ENCODE measurements at places on chromosomes 1 and 21.

DNA sequence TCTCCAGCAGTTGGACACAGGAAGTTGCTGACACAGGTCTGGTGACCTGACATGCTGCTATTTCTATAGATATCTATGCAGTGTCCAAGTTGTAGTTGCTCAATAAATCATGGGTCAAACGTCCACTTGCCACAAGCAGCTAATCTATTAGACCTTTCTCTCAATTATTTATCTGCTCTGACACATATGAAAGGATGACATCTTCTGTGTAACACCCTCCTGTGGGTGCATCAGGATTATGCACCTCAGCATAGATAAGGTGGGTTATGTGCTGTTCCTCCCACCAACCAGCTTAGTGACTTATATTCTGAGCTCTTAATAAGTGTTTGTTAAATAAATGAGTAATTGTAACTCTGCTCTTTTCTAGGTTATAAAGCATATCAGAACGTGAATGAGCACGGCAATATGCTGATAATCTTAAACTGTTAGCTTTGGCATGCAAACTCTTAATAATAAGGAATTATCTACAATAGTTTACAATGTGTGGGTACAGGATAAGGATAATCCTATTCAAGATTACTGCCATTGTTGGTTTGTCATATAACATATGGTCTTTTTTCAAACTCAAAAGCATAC, 90.7 kb upstream of the GCLM start:
- DNase-seq, result no peak

- DNase-seq, result no peak
These were observed 328.0 kb downstream of the TGFB2 start for GRCh38 chr1:218673170-218673569.

DNA sequence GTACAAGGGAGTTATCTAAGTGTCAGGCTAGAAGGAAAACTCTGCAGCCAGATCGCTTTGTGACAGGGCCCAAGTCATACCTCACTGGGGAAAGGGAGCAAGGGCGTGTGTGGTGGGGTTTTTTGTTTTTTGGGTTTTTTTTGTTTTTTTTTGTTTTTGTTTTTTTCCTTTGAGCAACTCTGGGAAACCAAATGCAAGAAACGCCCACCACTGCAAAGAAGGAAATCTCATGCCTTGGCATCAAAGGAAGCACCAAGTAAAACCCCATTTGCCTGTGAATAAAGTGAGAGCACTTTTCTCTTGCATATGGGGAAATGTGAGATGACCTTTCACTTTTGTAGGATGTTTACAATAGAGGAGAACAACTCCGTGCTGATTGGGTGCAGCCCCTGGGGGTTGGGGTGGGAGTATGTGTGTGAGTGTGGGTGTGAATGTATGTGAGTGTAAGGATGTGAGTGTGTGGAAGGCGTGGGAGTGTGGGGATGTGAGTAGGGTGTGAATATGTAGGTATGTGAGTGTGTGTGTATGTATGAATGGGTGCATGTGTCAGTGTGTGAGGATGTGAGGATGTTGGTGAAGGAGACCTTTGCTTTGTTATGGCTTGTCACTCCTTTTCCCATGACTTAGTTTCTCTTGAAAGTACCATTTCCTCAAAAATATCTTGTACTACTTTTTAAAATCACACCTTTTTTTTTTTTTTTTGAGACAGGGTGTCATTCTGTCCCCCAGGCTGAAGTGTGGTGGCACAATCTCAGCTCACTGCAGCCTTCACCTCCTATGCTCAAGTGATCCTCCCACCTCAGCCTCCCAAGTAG, 34.6 kb downstream of the IL12RB2 start:
- DNase-seq, result no peak

- DNase-seq, result no peak
These were observed 15.5 kb upstream of the PDC start for GRCh38 chr1:186476264-186477040.

- no peak for DNase-seq
These were observed 22.1 kb downstream of the RIPPLY3 start for GRCh38 chr21:37028570-37028969.

GRCh38 chr1:20194224-20194623, 7.9 kb upstream of the PLA2G2C start:
- no peak for DNase-seq

GRCh38 chr1:5598824-5599395, 393.3 kb downstream of the NPHP4 start:
- DNase-seq, result no peak

GRCh38 chr1:193211539-193211938, 25.1 kb upstream of the B3GALT2 start:
- no peak for DNase-seq

DNA sequence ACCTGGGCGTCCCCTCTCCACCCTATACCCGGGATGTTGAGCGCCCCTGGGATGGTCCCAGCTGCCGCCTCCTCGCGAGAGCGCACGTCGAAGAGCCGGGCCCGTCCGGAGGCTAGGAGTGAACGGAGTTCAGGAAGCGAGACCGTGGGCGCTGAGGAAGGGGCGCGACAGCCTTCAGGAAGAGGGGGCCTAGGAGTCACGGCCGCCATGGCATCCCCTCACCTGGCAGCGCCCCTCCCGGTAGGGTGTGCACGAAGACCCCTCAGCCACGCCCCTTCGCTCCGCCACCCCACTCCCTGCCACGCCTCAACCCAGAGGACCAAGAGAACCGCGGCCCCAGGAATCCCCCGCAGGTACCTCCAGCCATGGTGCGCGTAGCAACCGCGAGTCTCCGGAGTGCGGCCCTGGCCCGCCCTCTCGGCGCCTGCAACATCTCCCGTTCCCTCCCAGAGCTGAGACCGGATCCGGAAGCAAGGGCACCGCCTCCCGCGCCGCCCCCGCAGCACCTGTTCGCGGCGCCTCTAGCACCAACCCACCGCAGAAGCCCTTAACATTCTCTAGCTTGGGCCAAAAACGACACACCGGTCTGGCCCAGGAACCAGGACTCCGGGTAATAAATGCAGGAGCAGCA, at the start of gene TSTD1:
TSTD1 (minus strand) TSS at position 442 of the 631 bp plus-strand sequence; CDS start at position 367, 75 bp downstream.
- DNase-seq, result peak; percentile 49

DNA sequence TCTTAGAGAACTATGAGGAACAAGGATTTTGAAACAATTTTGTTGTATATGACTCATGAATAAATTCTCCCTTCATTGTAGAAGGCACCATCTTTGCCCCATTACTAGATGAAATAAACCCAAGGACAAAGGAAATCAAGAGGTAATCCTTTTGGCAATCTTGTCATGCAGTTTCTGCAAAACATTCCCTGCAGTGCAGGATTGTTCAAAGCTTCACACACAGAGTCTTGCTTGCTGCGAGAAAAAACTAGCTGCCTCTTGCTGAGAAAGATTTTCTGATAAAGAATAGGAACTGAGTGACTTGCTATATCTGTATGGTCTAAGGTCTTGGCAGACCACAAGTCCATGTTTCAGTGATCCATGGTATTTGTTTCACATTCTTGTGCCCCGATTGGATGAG, 657.4 kb upstream of the ADGRL4 start:
- no peak for DNase-seq

DNA sequence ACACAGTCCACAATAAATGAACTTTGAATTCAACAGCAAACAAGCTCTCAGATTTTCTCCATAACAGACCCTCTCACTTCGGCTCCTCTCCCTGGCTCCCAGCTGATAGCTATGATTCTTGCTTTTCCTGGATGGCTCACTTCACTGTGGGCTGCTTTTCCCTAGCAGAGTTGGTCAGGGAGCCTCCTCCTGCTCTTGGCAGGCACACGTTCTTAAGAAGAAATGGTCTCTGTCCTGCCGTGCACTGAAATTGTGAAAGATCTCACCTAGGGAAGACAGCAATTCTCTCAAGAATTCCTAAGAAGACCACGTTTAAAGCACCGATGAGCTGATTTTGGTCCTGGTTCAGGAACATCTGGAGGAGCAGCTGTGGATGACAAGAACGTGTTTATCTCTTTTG, 148.5 kb upstream of the KCNK2 start:
- DNase-seq, result no peak

GRCh38 chr1:248837045-248837780, 811 bp upstream of the ZNF672 start:
- no peak for DNase-seq

- no peak for DNase-seq
These were observed at the start of gene KRTAP12-1 for GRCh38 chr21:44681861-44682579. TSS of gene KRTAP12-1 (minus strand) at chr21:44682163. CDS start at chr21:44682123, 40 bp downstream.

- DNase-seq, result no peak
These were observed 18.8 kb downstream of the RHBG start for GRCh38 chr1:156387870-156388173.

GRCh38 chr21:43864962-43865539, at the start of gene AGPAT3:
TSS of gene AGPAT3 (plus strand) at chr21:43865223. CDS start at chr21:43959682, 94,459 bp downstream.
- no peak for DNase-seq

DNA sequence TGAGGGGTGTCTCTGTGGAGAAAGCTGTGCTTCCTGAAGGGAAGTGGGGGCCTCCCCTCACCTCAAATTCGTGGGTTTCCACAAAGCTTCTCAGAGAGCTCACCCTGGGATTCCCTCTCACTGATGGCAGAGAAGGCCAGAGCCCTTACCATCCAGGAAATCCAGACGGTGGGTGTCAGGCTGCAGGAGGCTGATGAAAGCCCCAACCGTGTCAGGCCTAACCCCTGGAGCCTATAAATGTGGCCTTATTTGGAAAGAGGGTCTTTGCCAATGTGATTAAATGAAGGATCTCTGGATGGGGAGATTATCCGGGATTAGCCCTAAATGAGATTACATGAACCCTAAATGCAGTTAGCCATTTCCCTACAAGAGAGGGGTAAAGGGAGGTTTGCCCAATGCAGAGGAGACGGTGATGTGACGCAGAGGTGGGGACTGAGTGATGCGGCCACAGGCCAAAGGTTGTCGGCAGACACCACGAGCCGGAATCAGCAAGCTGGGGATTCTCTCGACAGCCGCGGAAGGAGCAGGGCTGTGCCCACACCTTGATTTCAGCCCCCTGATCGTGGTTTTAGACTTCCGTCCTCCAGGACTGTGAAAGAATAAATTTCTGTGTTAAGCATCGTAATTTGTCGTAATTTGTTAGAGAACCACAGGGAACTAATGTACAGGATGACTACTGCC, 82.6 kb downstream of the TOMM20 start:
- no peak for DNase-seq

DNA sequence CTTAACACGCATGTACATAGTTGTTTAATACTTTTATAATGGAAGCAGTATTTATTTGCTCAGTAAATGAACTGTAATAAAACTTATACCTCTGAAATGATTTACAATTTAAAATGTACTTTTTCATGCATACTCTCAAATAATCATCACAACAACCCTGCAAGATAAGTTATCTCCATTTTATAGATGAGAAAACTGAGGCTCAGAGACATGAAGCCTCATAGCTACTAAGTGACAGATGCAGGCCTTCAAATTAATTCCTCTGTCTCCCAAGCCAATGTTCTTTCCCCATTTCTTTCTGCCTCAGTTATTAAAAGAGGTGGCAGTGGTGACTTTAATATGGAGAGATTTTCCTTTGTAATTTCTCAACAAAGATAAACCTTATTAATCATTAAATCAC, 19.6 kb upstream of the CLCA1 start:
- DNase-seq, result no peak

- no peak for DNase-seq
These were observed 283.7 kb downstream of the ZNF648 start for GRCh38 chr1:181777812-181778211.

GRCh38 chr1:64042331-64043100, 160.9 kb upstream of the UBE2U start:
- DNase-seq, result no peak

DNA sequence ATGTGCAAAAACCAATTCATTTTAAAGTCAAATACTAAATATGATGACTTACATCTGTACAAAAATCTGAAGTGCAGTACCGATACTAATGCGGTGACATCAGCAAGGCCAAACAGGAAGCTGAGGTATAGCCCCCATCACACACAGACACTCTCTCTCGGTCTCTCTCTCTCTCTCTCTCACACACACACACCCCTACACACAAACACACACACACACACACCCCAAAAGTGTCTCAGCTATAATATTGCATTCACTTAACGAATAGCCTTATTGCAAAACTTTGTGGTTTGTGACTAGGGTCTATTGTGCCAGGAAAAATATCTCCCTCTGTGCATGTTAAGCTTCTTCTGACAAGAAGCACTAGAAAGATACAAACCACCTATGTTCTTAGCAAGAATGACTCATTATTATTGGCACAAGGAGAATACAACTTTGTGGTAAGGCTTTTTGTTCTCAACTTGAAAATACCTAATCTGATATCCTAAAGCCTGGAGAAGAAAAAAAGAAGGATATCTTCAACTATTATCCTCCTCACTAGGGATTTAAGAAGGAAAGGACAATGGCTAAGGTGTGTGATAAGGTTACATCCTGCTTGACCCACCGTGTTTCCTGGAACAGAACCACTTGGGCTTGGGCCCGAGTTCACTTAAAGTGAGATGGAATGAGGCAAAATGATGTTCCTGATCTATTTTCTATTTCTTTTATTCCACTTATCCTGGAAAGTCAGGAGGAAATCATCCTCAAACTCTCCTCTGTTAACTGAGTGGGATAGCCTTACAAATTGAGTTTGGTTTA, 107.1 kb downstream of the NIBAN1 start:
- peak; percentile 77 for DNase-seq

- peak; percentile 65 for DNase-seq
These were observed 10.5 kb upstream of the SPEN start for GRCh38 chr1:15836772-15837669.

- no peak for DNase-seq
These were observed 66.5 kb downstream of the PEX14 start for GRCh38 chr1:10541286-10541685.

- no peak for DNase-seq
These were observed 28.9 kb downstream of the DISP1 start for GRCh38 chr1:222843469-222844410.

DNA sequence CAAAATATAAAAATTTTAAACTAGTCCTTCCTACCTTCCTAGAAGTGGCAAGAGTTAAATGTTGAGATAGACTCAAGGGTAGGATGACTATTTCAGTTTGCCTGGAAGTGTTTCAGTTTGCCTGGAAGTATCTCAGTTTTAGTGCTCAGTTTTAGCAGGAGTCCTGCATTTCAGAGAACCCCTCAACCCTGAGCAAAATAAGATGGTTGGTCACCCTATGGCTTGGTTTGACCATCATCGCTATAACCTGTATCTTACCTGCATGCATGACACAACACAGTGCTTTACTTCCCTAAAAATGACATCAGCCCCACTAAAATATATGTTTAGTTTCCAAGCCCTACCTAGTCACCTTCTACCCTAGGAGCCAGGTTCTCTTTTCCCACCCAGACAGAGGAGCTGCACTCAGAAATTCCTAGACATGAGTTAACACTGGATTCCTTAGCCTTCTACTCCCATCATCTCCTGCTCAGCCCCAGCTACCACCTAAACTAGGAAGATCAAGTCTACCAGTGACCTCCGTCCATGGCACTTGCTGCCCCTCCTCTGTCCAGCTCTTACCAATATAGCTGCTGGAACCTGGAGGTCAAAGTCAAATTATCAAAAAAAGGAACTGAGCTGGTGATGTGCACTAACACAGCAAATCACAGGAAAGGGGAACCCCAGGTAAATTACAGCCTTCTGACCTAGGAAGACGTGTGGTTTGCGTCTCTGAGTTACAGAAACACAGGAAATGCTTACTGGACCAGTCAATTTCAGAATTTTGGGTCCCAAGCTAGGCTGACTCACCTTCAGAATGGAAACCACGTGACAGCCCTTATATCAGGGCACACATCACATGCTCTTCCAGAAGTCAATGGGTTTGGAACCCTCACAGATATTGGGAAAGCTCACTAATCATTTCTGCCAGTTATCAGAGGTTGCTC, 2.2 kb upstream of the G0S2 start:
- DNase-seq, result no peak

GRCh38 chr1:93196591-93196990, 16.1 kb downstream of the CCDC18 start:
- DNase-seq, result no peak

GRCh38 chr21:31397515-31397926, 53.5 kb upstream of the TIAM1 start:
- no peak for DNase-seq

GRCh38 chr1:18419113-18419844, 61.5 kb upstream of the KLHDC7A start:
- DNase-seq, result no peak
